ENCODE measurements at places on chromosomes 11 and 22.

DNA sequence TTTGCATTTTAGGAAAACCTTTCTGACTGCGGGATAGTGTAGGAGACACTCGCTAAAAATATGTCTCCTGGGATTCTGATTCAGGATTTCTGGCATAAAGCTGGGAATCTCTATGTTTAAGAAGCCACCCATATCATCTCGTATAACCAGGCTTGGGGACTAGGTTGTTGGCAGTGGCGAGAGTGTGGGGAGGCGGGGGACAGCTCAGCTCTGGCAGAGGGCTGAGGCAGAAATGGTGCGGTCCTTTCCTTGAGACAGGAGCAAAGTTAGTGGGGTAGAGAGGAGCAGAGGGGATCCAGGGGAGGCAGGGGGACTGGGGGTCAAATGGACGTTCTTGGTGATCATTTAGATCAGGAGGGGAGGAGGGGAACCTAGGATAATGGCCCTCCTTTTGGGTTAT, 74.3 kb downstream of the TEAD1 start:
- H3K36me3 ChIP-seq = no peaks in the 10 kb centered on the region
- H3K4me1 ChIP-seq = no peaks in the 10 kb centered on the region
- no peak for DNase-seq
- no peak overlapping the region for H3K27ac ChIP-seq
- H3K4me3 ChIP-seq = no peak overlapping the region

DNA sequence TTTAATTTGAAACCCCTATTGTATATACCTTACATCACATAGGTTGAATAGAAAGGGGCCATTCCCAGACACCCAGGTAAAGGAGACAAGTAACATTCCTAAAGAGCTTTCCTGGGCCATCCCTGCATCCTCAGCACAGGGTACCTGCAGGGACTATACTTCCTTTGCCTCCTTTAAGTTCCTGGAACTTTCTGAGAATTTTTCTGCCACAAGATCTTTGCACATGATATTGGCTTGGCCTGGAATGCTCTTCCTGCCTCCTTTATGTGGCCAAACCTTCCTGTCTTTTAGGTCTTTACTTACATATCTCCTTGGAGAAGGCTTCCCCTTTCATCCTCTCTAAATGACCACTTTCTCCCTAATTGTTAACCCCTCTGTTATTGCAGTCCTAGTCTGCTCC, 7.9 kb upstream of the AMOTL1 start:
- no peak for DNase-seq
- H3K4me3 ChIP-seq = no peak overlapping the region
- H3K4me1 ChIP-seq = no peaks in the 10 kb centered on the region

- H3K4me3 ChIP-seq = no peak overlapping the region
- peaks cover 6% of the 10 kb centered on the region for H3K4me1 ChIP-seq
- no peak for DNase-seq
- H3K36me3 ChIP-seq = no peaks in the 10 kb centered on the region
- H3K27ac ChIP-seq = no peak overlapping the region
Measured at GRCh38 chr11:77024745-77025144, 9.5 kb upstream of the B3GNT6 start.

DNA sequence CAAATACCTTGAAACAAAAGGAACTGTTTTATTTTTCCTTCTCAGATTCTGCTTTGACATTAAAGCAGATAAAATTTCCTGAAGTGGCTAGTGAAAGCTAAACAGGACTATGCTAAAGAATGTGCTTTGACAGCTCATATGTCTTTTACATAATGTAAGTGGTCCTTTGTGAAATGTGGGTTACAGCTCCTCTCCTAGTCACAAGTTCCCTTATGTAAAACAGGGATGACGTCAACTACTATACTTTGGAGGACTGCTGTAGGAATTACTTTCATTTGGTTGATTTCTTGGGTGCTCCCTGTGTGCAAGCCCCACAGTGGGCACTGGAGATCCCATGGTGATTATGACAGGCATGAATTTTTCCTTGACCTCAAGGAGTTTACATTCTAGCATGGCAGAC, 216.6 kb upstream of the NARS2 start:
- H3K27me3 ChIP-seq = no peaks in the 10 kb centered on the region
- no peak for DNase-seq
- H3K36me3 ChIP-seq = no peaks in the 10 kb centered on the region
- H3K4me3 ChIP-seq = no peak overlapping the region
- no peak overlapping the region for H3K27ac ChIP-seq

- no peak overlapping the region for H3K4me3 ChIP-seq
- H3K27ac ChIP-seq = no peak overlapping the region
- no peaks in the 10 kb centered on the region for H3K27me3 ChIP-seq
- no peaks in the 10 kb centered on the region for H3K36me3 ChIP-seq
Measured at GRCh38 chr11:9884601-9885000, 220.7 kb downstream of the SWAP70 start.

DNA sequence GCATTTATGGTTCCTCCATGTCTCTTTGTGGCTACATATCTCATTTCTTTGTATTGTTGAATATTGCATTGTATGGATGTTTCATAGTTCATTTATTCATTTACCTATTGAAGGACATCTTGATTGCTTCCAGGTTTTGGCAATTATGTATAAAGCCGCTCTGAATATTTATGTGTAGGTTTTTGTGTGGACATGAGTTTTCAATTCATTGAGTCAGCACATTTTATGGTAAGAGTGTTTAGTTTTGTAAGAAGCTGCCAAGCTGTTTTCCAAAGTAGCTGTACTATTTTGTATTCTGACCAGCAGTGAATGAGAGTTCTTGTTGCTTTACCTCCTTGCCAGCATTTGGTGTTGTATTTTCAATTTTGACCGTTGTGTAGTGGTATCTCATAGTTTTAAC, 39.2 kb downstream of the KDM2A start:
- no peak overlapping the region for H3K27ac ChIP-seq
- no peaks in the 10 kb centered on the region for H3K27me3 ChIP-seq

DNA sequence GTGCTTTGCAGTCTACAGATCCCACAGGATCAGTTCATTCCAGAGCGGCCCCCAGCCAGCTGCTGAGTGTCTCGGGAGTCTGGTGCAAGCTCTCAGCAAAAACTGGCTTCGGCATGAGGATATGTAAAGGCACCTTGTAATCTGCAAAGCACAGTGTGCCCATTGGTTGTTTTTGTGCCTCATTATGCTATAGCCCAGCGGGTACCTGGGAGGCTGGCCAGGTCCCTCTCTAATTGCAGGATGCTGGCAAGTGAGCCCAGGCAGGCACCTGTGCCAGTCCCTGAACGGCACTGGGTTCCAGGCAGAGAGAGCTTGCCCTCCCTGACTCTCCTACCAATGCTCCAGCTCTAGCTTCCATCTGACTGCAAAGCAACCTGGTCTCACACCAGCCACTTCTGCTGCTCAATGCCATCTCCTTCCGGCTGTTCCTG, 128.7 kb downstream of the DSCAML1 start:
- no peak overlapping the region for H3K4me3 ChIP-seq
- no peaks in the 10 kb centered on the region for H3K36me3 ChIP-seq
- no peak for DNase-seq
- H3K27ac ChIP-seq = no peak overlapping the region

DNA sequence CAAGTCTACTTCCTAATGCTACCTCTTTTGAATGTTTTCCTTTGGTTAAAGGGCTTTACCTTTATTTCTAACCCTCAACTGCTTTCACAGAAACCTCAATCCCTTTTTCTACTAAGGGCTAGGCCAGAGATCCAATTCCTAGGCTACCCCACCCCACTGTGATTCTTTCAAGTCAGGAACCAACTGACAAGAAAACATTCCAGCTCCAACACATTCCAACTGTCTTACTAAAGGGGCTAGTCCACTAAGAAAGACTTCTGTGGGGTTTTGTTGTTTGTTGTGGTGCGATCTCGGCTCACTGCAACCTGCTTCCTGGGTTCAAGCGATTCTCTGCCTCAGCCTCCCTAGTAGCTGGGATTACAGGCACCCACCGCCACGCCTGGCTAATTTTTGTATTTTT, 151.3 kb downstream of the APOL5 start:
- no peak for DNase-seq
- no peaks in the 10 kb centered on the region for H3K36me3 ChIP-seq
- no peaks in the 10 kb centered on the region for H3K27me3 ChIP-seq

DNA sequence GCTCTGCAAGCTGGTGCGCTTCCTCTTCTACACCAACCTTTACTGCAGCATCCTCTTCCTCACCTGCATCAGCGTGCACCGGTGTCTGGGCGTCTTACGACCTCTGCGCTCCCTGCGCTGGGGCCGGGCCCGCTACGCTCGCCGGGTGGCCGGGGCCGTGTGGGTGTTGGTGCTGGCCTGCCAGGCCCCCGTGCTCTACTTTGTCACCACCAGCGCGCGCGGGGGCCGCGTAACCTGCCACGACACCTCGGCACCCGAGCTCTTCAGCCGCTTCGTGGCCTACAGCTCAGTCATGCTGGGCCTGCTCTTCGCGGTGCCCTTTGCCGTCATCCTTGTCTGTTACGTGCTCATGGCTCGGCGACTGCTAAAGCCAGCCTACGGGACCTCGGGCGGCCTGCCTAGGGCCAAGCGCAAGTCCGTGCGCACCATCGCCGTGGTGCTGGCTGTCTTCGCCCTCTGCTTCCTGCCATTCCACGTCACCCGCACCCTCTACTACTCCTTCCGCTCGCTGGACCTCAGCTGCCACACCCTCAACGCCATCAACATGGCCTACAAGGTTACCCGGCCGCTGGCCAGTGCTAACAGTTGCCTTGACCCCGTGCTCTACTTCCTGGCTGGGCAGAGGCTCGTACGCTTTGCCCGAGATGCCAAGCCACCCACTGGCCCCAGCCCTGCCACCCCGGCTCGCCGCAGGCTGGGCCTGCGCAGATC, 16.5 kb downstream of the P2RY2 start:
- peaks cover under 1% of the 10 kb centered on the region for H3K4me1 ChIP-seq
- no peaks in the 10 kb centered on the region for H3K27me3 ChIP-seq
- H3K36me3 ChIP-seq = no peaks in the 10 kb centered on the region
- no peak overlapping the region for H3K4me3 ChIP-seq
- no peak overlapping the region for H3K27ac ChIP-seq
- DNase-seq = no peak

- H3K4me3 ChIP-seq = no peak overlapping the region
- no peak for DNase-seq
- no peaks in the 10 kb centered on the region for H3K27me3 ChIP-seq
- no peak overlapping the region for H3K27ac ChIP-seq
Measured at GRCh38 chr11:112185883-112186282, 10.6 kb downstream of the BCO2 start.

DNA sequence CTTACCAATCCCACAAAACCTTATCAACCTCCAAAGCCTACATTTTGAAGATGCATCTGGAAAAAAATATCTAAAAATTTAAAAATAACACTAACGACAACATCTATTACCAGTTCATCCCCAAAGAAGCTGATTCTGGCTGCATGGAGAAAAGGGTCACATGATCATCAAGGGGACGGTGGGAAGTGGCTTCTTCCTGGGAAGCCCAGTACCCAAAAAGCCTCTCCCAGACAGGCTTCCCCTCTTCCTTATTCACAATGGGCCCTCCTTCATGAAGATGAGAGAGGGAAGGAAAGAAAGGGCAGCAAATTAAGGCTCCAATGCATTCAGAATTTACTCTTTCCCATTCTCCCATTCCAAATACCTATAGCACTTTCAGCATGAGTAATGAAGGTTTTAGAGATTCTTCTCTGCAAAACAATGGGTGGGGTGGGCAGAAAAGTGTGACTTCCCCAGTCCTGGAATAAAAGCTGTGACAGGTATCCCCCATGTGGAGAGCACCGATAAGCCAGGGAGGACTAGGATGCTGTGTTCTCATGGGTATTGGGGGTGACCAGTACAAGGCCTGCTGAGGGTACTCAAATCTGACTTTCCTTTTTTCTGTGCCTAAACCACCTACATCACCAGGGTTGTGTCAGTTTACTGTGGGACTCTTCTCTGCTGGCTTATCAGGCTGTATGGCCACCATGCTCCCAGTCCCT, 88.2 kb downstream of the SIK3 start:
- no peak overlapping the region for H3K27ac ChIP-seq
- no peak overlapping the region for H3K4me3 ChIP-seq
- H3K4me1 ChIP-seq = no peaks in the 10 kb centered on the region
- no peaks in the 10 kb centered on the region for H3K36me3 ChIP-seq
- no peaks in the 10 kb centered on the region for H3K27me3 ChIP-seq

DNA sequence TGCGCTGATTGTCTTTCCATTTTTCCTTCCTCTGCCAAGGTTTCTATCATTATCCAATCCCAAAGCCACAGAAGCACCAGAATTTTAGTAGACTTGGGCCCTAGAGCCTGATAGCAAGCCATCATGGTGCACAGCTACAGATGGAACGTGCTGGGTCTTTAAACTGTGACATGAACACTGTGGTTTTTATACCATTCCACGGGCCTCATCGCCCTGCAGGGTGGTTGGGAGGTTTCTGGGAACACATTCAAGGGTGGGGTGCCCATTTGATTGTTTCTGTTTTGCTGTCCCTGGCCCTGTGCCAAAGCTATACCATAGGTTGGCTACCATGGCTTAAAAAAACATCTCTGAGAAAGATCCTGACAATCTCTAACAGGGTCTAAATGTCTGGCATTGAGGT, 151.9 kb downstream of the CACNA1I start:
- DNase-seq = no peak
- no peaks in the 10 kb centered on the region for H3K4me1 ChIP-seq
- no peaks in the 10 kb centered on the region for H3K36me3 ChIP-seq
- no peak overlapping the region for H3K27ac ChIP-seq
- no peak overlapping the region for H3K4me3 ChIP-seq
- H3K27me3 ChIP-seq = no peaks in the 10 kb centered on the region

GRCh38 chr22:43514476-43515157, 102.8 kb downstream of the MPPED1 start:
- H3K4me1 ChIP-seq = no peaks in the 10 kb centered on the region
- H3K27me3 ChIP-seq = no peaks in the 10 kb centered on the region
- H3K27ac ChIP-seq = no peak overlapping the region
- H3K36me3 ChIP-seq = no peaks in the 10 kb centered on the region
- no peak overlapping the region for H3K4me3 ChIP-seq

Measured in upper lobe of left lung (tissue), 6 donors.